Stomach (tissue), 19 donors: ENCODE measurements at places on chromosomes 3 and 15. TPM values are rescaled to one million over a fixed set of nuclear protein-coding genes. Genes with fewer than 3 reads are reported as not detected.

Gene KCNAB1
- not detected for total RNA-seq

- no peak overlapping the region for H3K27ac ChIP-seq
- no peaks in the 10 kb centered on the region for H3K36me3 ChIP-seq
- no peaks in the 10 kb centered on the region for H3K4me1 ChIP-seq
- no peak overlapping the region for H3K4me3 ChIP-seq
- H3K27me3 ChIP-seq, result no peaks in the 10 kb centered on the region
- DNase-seq, result no peak
Observed at GRCh38 chr3:117754058-117754457, 1044.5 kb downstream of the TUSC7 start.

DNA sequence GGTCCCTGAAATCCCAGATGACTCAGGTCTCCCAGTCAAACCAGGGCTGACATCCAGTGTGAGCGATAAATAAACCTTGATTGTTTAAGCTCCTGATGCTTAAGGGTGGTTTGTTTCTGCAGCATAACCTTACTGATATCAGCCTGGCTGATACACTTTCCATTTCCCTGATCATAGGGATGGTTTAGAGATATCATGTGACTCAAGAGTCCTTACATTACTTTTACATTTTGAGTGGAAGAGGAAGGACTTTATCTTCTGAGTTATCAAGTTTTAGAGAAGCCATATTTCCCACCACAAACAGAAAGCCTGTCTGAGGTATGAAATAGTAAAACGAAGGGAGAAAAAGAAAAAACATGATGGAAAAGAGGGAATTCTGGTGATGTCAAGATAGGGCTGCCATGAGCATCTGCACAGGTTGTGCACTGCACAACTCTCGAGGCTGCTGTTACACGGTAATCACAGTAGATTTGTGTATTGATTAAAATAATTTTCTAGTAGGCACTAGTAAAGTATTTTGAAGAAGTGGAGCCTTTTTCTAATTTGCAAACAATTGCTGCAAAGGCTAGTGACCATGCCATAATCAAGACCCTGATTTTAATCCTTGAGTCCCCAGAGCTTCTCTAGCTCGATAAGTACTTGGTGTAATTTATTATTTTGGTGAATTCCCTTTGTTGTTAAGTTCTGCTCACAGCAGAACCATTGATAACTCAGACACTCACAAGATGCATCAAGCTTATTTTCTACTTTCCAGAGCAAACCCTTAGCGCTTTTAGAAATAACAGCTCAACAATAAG lies 34.1 kb upstream of the FBLN2 start:
- no peaks in the 10 kb centered on the region for H3K27me3 ChIP-seq
- no peaks in the 10 kb centered on the region for H3K4me1 ChIP-seq
- H3K27ac ChIP-seq, result no peak overlapping the region
- no peaks in the 10 kb centered on the region for H3K36me3 ChIP-seq
- DNase-seq, result no peak

DNA sequence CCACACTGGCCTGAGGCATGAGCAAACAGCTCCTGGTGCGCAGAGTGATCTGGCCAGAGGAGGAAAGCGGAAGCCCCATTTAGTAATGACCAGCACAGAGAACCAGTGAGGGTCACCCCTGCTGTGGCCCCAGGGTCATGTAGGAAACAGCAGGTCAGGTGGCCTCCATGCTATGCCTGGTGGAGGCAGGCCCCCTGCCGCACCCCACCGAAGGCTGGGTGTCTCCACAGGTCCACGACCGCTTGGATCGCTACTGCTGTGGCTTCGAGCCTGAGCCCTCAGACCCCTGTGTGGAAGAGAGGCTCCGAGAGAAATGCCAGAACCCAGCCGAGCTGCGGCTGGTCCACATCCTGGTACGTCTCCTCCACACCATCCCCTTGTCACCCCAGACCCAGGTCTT lies 52.6 kb downstream of the POMGNT2 start:
- no peaks in the 10 kb centered on the region for H3K4me1 ChIP-seq
- no peak overlapping the region for H3K27ac ChIP-seq
- H3K4me3 ChIP-seq, result no peak overlapping the region
- DNase-seq, result no peak
- peaks cover 4% of the 10 kb centered on the region for H3K36me3 ChIP-seq
- H3K27me3 ChIP-seq, result no peaks in the 10 kb centered on the region

- peaks cover 23% of the 10 kb centered on the region for H3K36me3 ChIP-seq
- no peaks in the 10 kb centered on the region for H3K27me3 ChIP-seq
- H3K4me1 ChIP-seq, result no peaks in the 10 kb centered on the region
- DNase-seq, result peak; percentile 30
- no peak overlapping the region for H3K27ac ChIP-seq
Observed at GRCh38 chr3:112350018-112350810, 17.3 kb downstream of the CD200 start.

DNA sequence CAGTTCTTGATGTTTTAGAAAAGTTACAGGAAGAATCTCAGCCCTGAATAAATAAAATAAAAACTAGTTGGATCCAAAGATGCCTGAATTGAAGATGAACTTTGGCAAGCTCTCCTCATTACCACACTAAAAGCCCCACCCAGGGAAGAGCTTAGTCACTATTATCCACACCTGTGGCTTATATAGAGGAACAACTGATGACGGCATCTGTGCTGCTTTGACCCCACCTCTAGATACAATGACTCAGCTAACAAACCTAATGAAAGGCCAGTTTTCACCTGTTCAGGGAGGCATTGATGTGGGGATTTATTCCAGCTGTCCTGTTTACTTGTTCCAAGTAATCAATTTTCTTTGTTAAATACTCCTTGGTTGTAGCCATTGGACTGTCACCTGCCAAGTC lies 604.7 kb upstream of the EPHA6 start:
- no peaks in the 10 kb centered on the region for H3K36me3 ChIP-seq
- no peaks in the 10 kb centered on the region for H3K4me1 ChIP-seq
- no peak for DNase-seq
- no peaks in the 10 kb centered on the region for H3K27me3 ChIP-seq

Gene SLC12A8
- total RNA-seq, result 15.2 TPM

- H3K4me1 ChIP-seq, result peaks cover 15% of the 10 kb centered on the region
- no peak overlapping the region for H3K4me3 ChIP-seq
- no peaks in the 10 kb centered on the region for H3K27me3 ChIP-seq
- H3K27ac ChIP-seq, result peak overlapping the region; percentile 1
- no peak for DNase-seq
- no peaks in the 10 kb centered on the region for H3K36me3 ChIP-seq
Observed at GRCh38 chr15:62050115-62050514, 10.1 kb downstream of the VPS13C start.

GRCh38 chr3:139756529-139757103 lies 78.8 kb upstream of the NMNAT3 start:
- DNase-seq, result no peak
- H3K36me3 ChIP-seq, result no peaks in the 10 kb centered on the region
- no peak overlapping the region for H3K4me3 ChIP-seq

DNA sequence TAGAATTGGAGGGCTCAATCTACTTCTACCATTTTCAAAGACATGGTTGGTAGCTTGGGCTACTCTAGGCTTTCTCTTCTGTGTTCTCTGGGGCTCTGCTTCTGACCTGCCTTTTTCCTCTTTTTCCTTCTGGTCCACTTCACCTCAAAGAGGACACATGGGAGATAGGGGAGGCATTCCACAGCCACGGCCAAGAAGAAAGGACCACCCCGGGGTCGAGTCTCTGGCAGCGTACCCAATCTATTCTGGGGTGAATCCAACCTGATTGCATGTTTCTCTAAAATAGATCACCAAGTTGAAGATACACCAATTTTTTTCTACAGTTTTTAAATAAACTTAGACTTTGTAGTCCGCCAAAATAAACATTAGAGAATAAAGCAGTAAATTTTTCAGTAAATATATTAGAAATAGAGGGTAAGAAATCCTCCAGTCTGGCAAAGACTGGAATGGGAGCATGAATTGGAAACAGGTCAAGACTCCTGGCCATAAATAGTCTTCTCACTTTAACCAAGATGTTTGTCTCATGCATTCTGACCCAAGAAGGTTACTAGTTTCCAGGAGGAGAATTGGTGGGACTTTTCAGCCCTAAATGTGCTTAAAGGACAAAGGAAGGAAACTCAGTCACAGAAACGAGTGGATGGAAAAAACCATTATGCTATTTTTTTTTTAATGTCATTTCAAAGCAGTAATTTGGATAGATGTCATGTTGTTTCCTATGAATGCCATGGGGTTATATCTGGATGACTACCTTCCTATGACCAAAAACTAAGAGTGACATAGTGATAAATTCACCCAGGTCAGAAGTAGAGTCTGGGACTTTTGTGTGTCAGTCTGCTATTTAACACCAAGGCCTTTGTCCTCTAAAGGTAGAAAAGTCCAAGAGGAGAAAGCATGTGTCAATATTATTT lies 71.3 kb upstream of the PHLDB2 start:
- no peaks in the 10 kb centered on the region for H3K27me3 ChIP-seq
- DNase-seq, result no peak
- peak overlapping the region; percentile 11 for H3K27ac ChIP-seq
- no peaks in the 10 kb centered on the region for H3K36me3 ChIP-seq

Gene DGKG
- 0.72 TPM for total RNA-seq

DNA sequence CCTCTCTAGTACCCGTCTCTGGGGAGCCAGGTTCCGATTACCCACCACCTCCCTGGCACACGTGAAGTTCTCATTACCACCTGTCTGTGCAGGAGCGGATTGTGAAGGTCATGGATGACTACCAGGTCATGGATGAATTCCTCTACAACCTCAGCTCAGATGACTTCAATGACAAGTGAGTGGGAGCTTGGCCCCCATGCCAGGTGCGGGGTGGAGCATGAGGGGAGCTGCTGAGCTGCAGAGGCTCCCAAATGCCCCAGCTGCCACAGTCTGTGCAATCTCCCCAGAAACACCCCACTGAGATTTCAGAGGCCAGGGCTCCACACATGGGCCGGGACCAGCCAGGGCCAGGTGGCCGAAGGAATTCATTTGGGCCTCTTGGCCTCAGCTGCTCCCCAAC lies 34.3 kb downstream of the DNAH1 start:
- peaks cover 9% of the 10 kb centered on the region for H3K4me1 ChIP-seq
- H3K4me3 ChIP-seq, result no peak overlapping the region
- no peak for DNase-seq
- H3K36me3 ChIP-seq, result peaks cover 96% of the 10 kb centered on the region
- no peak overlapping the region for H3K27ac ChIP-seq

GRCh38 chr15:45111390-45112142 lies 2.4 kb downstream of the DUOX2 start:
- peak overlapping the region; percentile 52 for H3K4me3 ChIP-seq
- peaks cover 29% of the 10 kb centered on the region for H3K27me3 ChIP-seq
- no peak for DNase-seq
- H3K36me3 ChIP-seq, result peaks cover 8% of the 10 kb centered on the region
- H3K27ac ChIP-seq, result no peak overlapping the region

- H3K27me3 ChIP-seq, result no peaks in the 10 kb centered on the region
- H3K4me3 ChIP-seq, result peak overlapping the region; percentile 87
- peaks cover 20% of the 10 kb centered on the region for H3K36me3 ChIP-seq
- H3K4me1 ChIP-seq, result peaks cover 22% of the 10 kb centered on the region
- DNase-seq, result no peak
- H3K27ac ChIP-seq, result peak overlapping the region; percentile 82
Observed at GRCh38 chr3:193593668-193594030, 641 bp downstream of the OPA1 start.

- H3K27ac ChIP-seq, result no peak overlapping the region
- no peak for DNase-seq
- no peak overlapping the region for H3K4me3 ChIP-seq
- H3K27me3 ChIP-seq, result no peaks in the 10 kb centered on the region
- peaks cover 36% of the 10 kb centered on the region for H3K36me3 ChIP-seq
- no peaks in the 10 kb centered on the region for H3K4me1 ChIP-seq
Observed at GRCh38 chr3:47731061-47731460, 50.6 kb downstream of the SMARCC1 start.

- H3K4me1 ChIP-seq, result no peaks in the 10 kb centered on the region
- DNase-seq, result no peak
- no peak overlapping the region for H3K27ac ChIP-seq
- no peaks in the 10 kb centered on the region for H3K36me3 ChIP-seq
Observed at GRCh38 chr3:61300006-61300380, 48.7 kb upstream of the FHIT start.

GRCh38 chr15:57735431-57735830 lies 28.9 kb downstream of the POLR2M start:
- H3K27ac ChIP-seq, result no peak overlapping the region
- peaks cover 4% of the 10 kb centered on the region for H3K4me1 ChIP-seq
- H3K4me3 ChIP-seq, result no peak overlapping the region
- no peak for DNase-seq
- H3K36me3 ChIP-seq, result no peaks in the 10 kb centered on the region
- H3K27me3 ChIP-seq, result no peaks in the 10 kb centered on the region
